Mesothelial cell of epicardium (in vitro differentiated cells): ENCODE measurements at places on chromosomes 4 and X. TPM values are rescaled to one million over a fixed set of nuclear protein-coding genes. Genes with fewer than 3 reads are reported as not detected.

VCX2 gene
- not detected in 3 replicates for total RNA-seq

ELF4 gene
- 21.0 to 22.9 TPM (median 22.2 TPM) in 3 replicates for total RNA-seq

F9 gene
- total RNA-seq = not detected in 3 replicates

BEX5 gene
- 0.36 TPM in 1 of 3 replicates, not detected in the others for total RNA-seq

DNA sequence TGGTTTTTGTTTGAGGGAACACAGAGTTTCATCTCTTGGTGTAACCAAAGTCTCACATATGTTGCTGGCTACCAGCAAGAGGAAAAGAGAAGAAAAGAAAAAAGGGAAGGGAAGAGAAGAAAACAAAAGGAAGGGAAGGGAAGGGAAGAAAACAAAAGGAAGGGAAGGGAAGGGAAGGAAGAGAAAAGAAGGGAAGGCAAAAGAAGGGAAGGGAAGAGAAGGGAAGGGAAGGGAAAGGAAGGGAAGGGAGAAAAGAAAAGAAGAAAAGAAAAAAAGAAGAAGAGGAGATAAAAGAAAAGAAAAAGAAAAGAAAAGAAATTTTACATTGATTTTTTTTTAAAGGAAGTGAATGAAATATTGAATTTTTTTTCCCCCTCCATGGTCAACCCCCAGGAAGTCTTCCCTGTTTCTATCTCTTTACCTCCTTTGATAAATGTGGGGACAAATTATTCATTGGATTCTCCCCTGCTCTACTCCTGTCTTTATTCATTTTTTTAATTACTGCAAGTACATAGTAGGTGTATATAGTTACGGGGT, 228.0 kb downstream of the SHOX start:
- H3K36me3 ChIP-seq = no peaks in the 10 kb centered on the region
- DNase-seq = no peak
- no peak overlapping the region for H3K4me3 ChIP-seq
- H3K27me3 ChIP-seq = peaks cover 6% of the 10 kb centered on the region

GRCh38 chr4:24473309-24473721, 111.0 kb downstream of the DHX15 start:
- peaks cover 76% of the 10 kb centered on the region for H3K27me3 ChIP-seq
- DNase-seq = no peak
- H3K27ac ChIP-seq = peak overlapping the region; percentile 88
- peaks cover 27% of the 10 kb centered on the region for H3K4me1 ChIP-seq
- H3K36me3 ChIP-seq = no peaks in the 10 kb centered on the region

DNA sequence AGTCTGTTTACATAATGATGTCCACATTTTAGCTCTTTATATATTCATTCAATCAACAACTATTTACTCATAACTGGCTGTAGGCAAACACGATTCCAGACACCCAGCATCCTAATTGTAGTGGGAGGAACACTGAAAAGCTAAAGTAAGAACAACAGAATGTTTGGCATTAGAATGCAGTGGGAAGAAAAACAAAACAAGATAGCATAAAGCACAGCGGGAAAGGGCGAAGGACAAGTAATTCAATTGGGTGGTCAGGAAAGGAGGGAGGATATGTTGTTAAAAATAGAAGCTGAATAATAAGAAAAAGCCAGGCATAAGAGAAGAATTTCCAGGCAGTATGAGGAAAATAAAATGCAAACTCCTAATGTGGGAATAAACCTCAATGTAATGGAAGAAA, 189.5 kb upstream of the FAT4 start:
- no peaks in the 10 kb centered on the region for H3K27me3 ChIP-seq
- peak overlapping the region; percentile 4 for H3K27ac ChIP-seq
- DNase-seq = no peak
- H3K36me3 ChIP-seq = no peaks in the 10 kb centered on the region
- H3K4me1 ChIP-seq = peaks cover 16% of the 10 kb centered on the region

DNA sequence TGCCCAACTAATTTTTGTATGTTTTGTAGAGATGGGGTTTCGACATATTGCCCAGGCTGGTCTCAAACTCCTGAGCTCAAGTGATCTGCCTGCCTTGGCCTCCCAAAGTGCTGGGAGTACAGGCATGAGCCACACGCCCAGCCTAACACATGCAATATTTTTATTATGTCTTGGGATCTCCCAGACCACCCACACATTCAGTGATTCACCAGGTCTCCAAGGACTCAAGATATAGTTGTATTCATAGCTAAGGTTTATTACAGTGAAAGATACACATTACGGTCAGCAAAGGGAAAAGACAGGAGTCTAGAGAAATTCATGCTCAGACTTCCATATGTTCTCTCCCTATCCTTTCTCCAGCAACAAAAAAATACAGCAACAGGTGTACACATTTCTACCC, 25.5 kb upstream of the FAM120C start:
- H3K27me3 ChIP-seq = no peaks in the 10 kb centered on the region
- H3K4me3 ChIP-seq = no peak overlapping the region
- DNase-seq = no peak
- peaks cover 5% of the 10 kb centered on the region for H3K36me3 ChIP-seq

DNA sequence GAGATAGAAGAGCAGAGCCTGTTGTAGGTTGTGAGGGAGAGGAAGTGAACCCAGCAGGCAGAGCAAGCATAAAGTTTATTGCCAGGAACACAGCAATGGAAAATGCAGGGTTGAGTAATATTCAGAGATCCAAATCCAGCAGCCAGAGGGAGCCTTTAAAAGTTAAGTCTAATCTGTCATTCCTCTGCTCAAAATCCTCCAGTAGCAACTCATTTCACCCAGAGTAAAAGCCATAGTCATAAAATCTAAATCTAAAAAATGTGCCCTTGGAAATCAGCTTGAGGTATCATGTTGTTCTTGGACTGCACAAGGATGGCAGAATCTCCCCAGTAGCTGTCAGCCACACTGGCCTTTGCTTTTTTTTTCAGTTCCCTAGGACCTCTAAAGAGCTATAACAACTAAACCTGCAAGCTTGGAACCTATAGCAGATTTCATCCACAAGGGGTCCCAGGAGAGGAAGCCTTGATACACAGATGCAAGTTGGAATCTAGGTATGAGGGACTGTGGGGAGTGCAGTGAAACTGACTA, 62.9 kb upstream of the FRAS1 start:
- no peaks in the 10 kb centered on the region for H3K36me3 ChIP-seq
- H3K27me3 ChIP-seq = peaks cover 3% of the 10 kb centered on the region
- H3K4me1 ChIP-seq = peaks cover 10% of the 10 kb centered on the region

DNA sequence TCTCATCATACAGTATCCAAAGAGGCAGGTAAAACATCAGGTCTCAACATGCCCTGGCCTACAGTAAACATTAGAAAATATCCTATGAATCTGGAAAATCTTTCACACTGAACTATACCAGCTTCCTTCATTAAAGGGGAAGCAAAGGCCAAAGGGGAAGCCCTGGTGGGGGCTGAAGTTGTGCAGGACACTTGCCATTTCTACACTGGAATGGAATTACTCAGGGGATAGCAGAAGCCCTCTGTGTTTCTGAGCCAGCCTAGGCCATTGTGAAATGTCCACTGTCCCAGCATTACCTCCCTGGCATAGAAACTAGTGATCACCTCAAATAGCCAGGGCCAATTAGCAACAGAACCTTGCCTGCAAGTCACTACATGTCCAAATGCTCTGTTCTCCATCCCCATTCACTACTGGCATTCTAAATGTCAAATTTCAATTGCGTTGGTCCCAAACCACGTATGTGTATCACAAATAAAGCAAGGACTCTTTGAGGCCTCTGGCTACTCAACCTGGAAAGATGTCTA, 429.9 kb downstream of the AFF2 start:
- no peaks in the 10 kb centered on the region for H3K36me3 ChIP-seq
- H3K4me1 ChIP-seq = no peaks in the 10 kb centered on the region
- no peak overlapping the region for H3K4me3 ChIP-seq
- no peak for DNase-seq

GRCh38 chr4:142405021-142405694, 440.9 kb downstream of the INPP4B start:
- H3K36me3 ChIP-seq = no peaks in the 10 kb centered on the region
- peak overlapping the region; percentile 81 for H3K4me3 ChIP-seq
- DNase-seq = no peak
- H3K4me1 ChIP-seq = peaks cover 58% of the 10 kb centered on the region

DNA sequence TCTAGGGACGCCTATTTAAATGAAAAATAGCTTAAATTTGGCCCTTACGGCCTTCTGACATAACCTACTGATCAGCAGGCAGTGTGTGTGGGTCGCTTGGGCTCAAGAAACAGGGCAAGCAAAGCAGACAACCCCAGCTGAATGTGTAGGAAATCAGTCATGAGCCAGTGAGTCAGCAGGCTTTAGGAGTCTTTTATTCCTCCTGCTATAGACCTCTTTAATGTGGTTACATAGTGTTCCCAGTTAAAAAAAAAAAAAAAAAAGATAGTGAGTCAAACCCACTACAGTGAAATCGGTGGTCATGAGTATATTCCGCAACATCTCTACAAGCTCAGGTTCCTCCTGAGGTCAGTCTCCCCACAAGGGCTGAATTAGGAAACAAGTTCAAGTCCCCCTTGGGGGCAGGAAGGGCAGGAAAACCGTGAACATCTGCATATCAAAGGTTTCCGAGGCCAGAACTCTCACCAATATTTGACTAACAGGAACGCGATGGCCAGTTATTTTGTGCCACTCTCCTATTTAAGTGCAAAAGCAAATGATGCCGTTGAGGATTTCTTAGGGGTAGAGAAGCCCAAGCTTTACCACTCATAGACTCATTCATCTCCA, 32.7 kb downstream of the ACSL1 start:
- H3K36me3 ChIP-seq = peaks cover 11% of the 10 kb centered on the region
- H3K4me3 ChIP-seq = no peak overlapping the region
- H3K4me1 ChIP-seq = peaks cover 10% of the 10 kb centered on the region
- no peak for DNase-seq
- no peaks in the 10 kb centered on the region for H3K27me3 ChIP-seq
- no peak overlapping the region for H3K27ac ChIP-seq

- H3K4me3 ChIP-seq = no peak overlapping the region
- no peaks in the 10 kb centered on the region for H3K4me1 ChIP-seq
- H3K36me3 ChIP-seq = no peaks in the 10 kb centered on the region
- no peak for DNase-seq
Observed at GRCh38 chrX:12867685-12868084, 813 bp downstream of the TLR7 start.

- H3K36me3 ChIP-seq = peaks cover 11% of the 10 kb centered on the region
- DNase-seq = no peak
Observed at GRCh38 chr4:142314686-142315085, 531.4 kb downstream of the INPP4B start.

- peaks cover 6% of the 10 kb centered on the region for H3K4me1 ChIP-seq
- H3K27ac ChIP-seq = no peak overlapping the region
- H3K4me3 ChIP-seq = no peak overlapping the region
- no peaks in the 10 kb centered on the region for H3K27me3 ChIP-seq
- no peaks in the 10 kb centered on the region for H3K36me3 ChIP-seq
Observed at GRCh38 chr4:93396272-93396671, 432.3 kb upstream of the ATOH1 start.

- H3K27me3 ChIP-seq = no peaks in the 10 kb centered on the region
- no peak for DNase-seq
- H3K4me1 ChIP-seq = peaks cover 11% of the 10 kb centered on the region
- H3K27ac ChIP-seq = no peak overlapping the region
- H3K36me3 ChIP-seq = no peaks in the 10 kb centered on the region
Observed at GRCh38 chrX:111114806-111115205, 18.8 kb downstream of the PAK3 start.

DNA sequence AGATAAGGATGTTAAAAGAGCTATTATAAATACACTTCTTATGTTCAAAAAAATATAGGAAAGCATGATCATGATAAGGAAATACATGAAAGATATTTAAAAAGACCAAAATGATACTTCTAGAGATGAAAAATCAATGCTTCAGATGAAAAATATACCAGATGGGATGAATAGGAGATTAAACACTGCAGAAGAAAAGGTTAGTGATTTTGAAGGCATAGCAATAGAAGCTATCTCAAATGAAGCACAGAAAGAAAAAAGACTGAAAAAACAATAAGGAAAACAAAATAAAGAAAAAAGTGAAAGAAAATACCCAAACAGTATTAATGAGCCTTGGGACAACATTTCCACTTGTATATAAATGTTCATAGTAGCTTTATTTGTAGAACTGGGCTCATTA, 80.7 kb upstream of the LEF1 start:
- H3K27me3 ChIP-seq = no peaks in the 10 kb centered on the region
- no peak overlapping the region for H3K27ac ChIP-seq
- peaks cover 6% of the 10 kb centered on the region for H3K36me3 ChIP-seq
- H3K4me3 ChIP-seq = no peak overlapping the region
- H3K4me1 ChIP-seq = peaks cover 31% of the 10 kb centered on the region
- DNase-seq = no peak

GRCh38 chrX:7420717-7421116, 272.8 kb upstream of the PUDP start:
- H3K4me3 ChIP-seq = no peak overlapping the region
- DNase-seq = no peak
- H3K36me3 ChIP-seq = no peaks in the 10 kb centered on the region
- H3K4me1 ChIP-seq = no peaks in the 10 kb centered on the region
- no peak overlapping the region for H3K27ac ChIP-seq
- no peaks in the 10 kb centered on the region for H3K27me3 ChIP-seq

DNA sequence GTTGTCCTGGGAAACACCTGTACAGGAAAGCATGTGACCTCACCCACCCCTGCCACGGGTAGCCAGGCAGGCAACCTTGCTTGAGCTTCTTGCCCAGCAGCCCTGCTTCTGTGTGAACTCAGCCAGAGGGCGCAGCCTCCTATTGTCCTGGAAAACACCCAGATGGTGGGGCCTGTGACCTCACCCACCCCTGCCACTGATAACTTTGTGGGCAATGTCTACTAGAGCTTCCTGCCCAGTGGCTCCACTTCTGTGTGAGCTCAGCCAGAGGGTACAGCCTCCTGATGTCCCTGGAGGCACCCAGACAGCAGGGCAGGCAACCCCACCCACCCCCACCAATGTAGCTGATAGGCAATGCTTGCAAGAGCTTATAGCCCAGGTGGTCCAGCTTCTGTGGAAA, 146.3 kb downstream of the DTHD1 start:
- no peaks in the 10 kb centered on the region for H3K36me3 ChIP-seq
- H3K4me1 ChIP-seq = no peaks in the 10 kb centered on the region
- DNase-seq = no peak
- no peak overlapping the region for H3K27ac ChIP-seq
- H3K27me3 ChIP-seq = peaks cover 9% of the 10 kb centered on the region

DNA sequence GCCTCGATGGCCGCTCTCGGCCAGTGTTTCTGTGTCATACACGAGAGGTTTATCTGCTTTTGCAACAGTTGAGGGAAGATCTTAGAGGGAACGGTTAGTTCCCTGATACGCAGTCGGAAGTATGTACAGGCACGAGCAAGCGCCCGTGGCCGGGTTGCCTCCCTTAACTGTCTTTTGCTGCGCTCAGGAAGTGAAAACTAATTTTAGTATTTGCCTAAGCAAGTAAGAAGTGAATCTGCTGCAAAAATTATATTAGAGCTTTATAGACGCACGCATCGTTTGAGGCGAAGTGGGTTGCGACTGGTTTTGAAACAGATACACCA, 695 bp downstream of the MTM1 start:
- no peaks in the 10 kb centered on the region for H3K36me3 ChIP-seq
- peak overlapping the region; percentile 84 for H3K27ac ChIP-seq
- no peaks in the 10 kb centered on the region for H3K27me3 ChIP-seq
- DNase-seq = no peak
- H3K4me3 ChIP-seq = peak overlapping the region; percentile 73
